ENCODE measurements at places on chromosomes 5 and 9.

GRCh38 chr5:144144956-144145751, 25.3 kb downstream of the YIPF5 start:
- DNase-seq, result no peak

GRCh38 chr5:89071101-89071940, 188.3 kb upstream of the MEF2C start:
- DNase-seq, result no peak

DNA sequence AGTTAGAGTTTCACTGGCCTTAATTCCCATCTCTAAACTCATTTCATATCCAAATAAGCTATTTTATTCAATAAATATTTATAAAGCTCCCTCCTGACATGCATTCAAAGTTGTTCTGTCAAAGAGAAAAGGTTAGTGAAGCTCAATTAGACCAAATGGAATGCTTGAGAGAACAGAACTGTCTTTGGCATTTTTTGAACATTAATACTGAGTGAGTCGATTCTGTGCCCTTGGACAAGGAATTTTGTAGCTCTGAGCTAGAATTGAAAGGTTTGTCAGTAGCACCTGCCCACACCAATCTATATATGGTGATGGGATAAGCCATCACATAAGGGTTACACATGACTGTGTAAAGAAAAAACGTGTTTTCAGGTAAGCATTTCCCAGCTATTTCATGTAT, 631.2 kb upstream of the CCNG1 start:
- no peak for DNase-seq

DNA sequence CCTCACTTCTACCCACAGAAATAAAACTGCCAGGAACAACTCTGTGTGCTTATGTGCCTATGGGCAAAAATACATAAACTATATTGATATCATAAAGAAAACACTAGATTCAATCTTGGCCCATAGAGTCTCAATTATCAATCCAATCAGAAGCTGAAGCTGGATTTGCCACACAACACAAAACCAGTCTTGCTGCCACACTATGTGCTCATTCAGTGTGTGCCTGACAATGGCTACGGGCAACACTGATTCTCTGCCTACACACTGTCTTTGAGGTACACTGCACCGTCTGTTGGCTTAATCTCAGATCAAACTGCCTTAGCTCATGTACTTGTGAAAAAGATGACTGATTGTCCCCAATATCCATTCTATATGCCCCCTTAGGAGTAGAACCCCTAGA, 35.4 kb downstream of the ARL15 start:
- no peak for DNase-seq

GRCh38 chr9:94760010-94760409, 33.5 kb downstream of the AOPEP start:
- peak; percentile 21 for DNase-seq
